NCI-H69 (cell line): ENCODE measurements at places on chromosomes 4 and X.

GRCh38 chr4:3446631-3447320 is 5.0 kb downstream of the HGFAC start:
- DNase-seq = no peak

DNA sequence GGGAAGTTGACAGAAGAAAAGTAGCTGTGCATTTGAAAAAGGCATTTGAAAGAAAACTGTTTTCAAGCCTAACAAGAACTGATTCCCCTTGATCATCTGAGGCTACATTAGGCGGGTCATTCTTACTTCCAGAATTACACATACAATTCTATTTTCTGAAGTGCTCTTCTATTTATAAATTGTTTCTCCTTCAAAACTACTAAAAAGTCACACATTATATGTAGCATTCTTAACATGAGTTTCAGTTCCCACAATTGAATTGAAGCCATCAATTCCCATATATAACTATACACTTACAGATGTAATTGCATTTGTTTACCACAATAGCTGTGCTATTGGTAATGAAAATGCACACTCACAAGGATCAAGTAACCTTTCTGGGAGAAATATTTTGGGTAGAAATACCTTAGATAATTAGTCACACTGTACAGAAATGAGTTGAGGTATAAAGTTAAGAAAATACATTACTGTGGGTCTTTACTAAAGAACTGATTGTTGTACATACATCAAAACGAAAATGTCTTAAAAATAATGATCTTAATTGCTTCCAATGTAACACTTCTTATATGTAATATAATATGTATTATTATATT is 1688.0 kb upstream of the AGA start:
- no peak for DNase-seq

DNA sequence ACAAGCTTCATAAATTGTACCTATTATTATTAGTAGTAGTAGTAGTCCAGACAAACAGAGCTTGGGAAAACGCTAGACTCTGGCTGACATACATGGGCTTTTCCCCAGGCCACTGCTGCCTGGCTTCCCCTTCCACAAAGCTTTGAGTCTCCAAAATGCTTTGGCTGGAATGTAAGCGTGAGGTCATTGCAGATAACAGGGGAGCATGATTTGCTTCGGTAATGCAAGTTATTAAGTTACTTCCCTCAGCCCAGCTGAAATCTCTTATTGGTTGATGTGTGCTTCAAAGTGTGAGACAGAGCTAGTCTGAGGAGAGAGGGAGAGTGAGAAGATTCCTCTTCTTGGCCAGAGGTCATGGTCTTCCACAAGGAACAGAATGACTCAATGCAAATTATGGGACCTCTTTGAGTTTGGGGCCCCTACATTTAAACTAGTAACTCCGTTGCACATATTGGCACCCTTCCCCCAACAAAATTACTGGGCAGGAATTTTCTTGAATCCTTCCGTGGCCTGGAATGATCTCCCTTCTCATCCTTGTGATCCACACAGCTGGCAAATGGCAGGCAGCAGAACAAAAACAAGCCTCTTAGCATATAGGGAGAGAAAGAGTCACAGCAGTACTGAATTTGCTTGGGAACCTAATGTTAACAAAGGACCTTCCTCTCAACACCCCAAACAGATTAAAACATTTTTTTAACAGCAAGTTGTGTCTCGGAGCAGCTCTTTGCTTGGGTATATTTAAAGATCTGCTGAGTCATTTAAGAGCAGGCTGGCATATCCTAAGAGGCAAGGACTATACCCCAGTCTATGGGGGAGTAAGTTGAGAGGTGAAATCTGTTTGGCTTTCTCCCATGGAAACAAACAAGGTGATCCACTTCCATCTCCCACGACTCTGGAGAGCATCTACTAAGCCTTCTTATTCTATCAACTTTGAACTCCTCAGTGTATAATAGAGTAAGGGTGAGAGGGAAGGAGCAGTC is 19.9 kb downstream of the AR start:
- no peak for DNase-seq

DNA sequence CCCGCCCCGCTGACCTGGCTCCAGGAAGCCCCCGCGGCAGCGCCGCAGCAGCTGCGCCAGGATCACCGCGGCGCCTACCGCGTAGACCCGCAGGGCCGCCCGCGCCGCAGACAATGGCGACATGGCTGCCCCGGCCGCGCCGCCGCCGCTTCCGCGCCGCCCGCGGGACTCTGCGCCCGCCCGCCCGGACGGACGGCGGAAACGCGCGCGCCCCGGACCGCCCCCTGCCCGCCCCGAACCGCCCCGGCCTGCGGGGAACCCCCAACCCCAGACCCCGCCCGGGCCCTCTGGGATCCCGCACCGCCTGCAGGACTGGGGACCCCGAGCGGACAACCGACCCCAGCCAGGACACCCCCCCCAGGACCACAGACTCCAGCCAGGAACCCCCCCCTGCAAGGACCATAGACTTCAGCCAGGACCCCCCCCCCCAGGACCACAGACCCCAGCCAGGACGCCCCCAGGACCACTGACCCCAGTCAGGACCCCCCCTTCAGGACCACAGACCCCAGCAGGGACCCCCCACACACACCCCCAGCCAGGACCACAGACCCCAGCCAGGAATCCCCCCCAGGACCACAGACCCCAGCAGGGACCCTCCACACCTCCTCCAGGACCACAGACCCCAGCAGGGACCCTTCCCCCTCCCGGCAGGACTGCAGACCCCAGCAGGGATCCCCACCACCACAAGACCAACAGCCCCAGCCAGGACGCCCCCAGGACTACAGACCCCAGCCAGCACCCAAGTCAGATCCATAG is at the start of the genes DHRSX and ZBED1:
DHRSX (minus strand) TSS at position 174 of the 756 bp plus-strand sequence; CDS start at position 123, 51 bp downstream.
ZBED1 (minus strand) TSS at position 174 of the 756 bp plus-strand sequence. CDS start 10,257 bp downstream, outside the sequence.
- DNase-seq = no peak

GRCh38 chrX:63050225-63050624 is 300.9 kb downstream of the SPIN4 start:
- no peak for DNase-seq

DNA sequence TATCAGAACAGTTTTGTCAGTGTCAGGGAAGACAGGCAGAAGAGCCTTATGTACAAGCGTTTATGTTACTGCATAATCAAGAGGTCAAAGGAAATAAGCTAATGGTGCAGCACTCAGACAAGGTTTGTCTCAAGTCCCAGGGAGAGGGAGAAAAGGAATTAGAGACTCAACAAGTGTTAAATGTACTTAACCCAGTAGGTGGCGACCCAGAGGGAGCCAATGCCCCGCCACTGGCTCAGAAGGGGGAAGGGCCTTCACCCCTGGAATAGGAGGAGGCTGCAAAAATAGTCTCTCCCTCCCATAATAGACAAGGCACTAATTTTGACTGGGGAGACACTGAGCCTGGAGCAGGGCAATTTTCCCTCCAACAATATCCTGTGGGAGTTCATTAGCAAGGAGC is 14.1 kb upstream of the PAPSS1 start:
- peak; percentile 88 for DNase-seq

DNA sequence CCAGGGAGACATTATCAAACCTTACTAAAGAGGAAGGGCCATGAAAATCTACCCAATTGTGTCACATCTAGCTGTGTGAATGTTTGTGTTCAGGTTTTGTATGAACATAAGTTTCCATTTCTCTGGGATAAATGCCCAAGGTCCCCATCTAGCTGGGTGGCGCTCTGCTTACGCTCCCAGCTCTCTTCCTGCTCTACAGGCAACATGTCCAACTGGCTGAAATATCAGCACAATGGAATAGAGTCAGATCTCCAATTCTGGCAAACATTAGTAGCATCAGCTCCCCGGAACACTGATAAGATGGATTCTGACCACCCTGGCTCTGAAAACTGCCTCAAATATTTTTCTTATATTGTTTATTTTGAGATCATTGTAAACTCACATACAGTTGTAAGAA is 74.8 kb downstream of the IRF2 start:
- no peak for DNase-seq

GRCh38 chr4:132195176-132195575 is 953.9 kb upstream of the PCDH10 start:
- no peak for DNase-seq

DNA sequence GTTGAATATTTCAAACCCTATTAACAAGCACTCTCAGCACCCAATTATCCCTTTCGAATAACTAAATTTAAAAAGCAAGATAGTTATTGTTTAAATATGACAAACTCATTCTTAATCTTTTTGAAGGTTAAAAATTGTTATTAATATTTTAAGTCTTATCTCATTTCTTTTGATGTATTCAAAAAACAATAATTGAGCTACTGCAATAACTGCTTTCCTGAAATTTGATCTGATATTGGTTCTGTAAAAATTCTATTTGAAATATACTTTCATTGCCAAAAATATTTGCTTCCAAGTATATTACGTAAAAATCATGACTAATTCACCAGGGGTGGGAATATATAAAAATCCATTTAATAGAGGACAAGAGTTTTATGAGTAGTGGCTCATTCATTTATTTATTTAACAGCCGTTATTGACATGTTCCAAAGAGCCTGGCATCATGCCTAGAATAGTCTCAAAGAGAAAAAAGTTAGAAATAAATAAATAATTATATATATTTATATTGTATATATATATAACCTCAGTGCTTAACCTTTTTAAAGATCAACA is 34.4 kb downstream of the GLRA3 start:
- DNase-seq = peak; percentile 56

- no peak for DNase-seq
These were observed 34.6 kb downstream of the CLOCK start for GRCh38 chr4:55512077-55512476.

- peak; percentile 45 for DNase-seq
These were observed 643 bp downstream of the FHL1 start for GRCh38 chrX:136147976-136148375.

DNA sequence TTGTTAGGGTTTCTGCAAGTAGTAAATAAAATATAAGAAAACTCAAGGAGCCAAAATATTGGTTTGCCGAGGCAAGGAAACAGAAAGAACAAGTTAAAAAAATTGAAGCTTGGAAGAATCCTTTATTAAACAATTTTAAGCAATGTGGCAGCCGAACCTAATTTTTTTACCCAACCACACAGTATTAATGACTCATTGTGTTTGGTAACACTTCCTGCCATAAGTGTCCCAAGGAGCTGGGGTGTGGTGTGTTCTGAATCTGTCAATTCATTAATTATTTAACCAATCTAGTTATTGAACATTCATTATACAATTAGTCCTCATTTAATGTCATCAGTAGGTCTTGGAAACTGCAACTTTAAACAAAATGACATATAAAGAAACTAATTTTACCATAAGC is 19.3 kb upstream of the CPE start:
- DNase-seq = no peak

DNA sequence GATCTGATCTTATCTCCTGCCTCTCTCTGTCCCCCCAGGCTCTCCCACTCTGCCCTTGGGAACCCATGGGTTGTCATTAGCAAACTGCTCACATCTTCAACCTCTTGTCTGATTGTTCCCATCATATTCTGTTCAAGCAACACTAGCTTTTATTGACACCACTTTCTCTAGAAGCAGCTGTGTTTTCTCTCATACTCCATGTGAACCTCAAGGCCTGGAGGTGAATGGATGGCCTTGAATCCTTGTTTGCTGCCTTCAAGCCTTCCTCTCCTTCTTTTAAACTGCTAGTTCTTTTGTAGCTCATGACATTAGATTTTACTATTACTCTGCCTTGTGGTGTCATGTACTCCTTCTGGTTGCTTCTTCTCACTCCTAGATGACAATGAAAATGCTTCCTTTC is 149.5 kb upstream of the WDFY3 start:
- DNase-seq = no peak

DNA sequence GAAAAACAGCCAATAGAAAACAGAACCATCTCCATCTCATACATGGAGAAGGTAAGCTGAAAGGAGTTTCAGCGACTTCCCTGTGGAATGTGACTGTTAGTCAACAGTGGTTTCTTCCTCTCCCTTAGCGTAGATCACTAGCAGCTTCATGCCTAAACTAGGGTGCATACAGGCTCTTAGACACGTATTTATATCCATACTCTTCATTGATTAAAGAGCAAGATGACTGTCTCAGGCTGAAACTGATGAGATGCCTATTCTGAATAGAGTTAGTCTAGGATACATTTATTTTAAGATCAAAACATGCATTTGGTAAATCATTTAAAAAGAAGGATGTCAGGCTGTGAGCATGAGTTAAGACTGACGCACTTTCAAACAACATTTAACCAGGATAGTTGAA is 423.3 kb downstream of the ARHGAP24 start:
- DNase-seq = no peak

DNA sequence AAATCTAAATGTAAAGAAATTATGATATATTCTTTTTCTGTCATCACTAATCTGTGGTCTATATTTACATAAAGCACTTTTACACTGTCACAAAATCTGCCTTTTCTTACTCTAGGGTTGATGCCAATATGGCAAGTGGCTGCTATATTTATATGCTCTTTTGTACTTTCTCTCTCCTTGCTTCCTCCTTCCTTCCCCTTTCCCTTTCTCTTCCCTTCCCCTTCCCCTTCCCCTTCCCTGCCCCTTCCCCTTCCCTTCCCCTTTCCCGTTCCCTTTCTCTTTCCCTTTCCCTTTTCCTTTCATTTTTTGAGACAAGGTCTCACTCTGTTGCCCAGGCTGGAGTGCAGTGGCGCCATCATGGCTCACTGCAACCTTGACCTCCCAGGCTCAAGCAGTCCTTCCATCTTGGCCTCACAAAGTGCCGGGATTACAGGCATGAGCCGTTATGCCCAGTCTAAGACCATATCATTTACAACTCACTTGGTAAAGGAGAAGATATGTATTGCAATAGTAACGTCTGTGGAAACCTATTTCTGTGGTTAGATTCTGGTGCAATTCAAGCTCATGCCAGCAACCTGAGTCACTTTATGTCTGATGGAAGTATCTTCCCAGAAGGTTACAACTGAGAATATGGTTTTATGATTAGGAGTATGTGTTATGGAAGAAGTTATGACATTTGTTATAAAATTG is 13.9 kb upstream of the PLAC8 start:
- no peak for DNase-seq

DNA sequence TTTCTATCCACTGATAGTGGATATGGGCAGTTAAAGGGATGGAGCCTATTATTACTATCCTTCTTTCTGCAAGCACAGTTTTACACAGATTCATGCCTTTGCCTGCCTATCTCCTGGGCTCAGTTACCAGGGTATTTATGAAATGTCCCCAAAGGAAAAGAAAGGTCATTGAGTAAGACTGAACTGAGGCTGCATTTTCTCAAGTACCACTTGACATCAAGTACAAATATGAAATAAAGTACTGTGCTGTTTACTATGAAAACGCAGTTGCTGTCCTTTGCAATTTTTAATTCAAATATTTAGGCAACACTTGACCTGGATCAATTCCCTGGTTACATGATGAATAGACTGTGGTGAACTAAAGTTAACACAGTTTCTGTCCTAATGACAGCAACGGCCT is 23.5 kb upstream of the SPANXN4 start:
- no peak for DNase-seq

DNA sequence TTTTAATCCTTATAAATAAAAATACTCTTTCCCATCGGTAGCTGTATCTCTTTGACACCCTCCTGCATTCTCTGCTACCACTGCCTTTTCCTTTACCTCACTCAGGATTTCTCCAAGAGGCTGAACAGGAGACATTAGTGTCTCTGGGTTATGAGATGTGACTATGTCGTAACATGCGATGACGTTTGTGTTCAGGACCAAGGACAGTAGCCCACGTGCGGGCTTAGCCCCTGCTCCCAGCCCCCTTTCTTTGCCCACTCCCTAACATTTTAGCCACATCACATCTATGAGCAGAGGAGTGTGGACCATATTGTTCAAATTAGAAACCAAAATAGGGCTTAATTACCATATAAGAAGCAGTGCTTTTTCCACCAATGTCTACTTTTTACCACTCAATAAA is 369.3 kb downstream of the FBXW7 start:
- DNase-seq = no peak

GRCh38 chrX:72026341-72027023 is 105.2 kb downstream of the RTL5 start:
- no peak for DNase-seq
